ENCODE measurements at places on chromosomes 6 and 20.

DNA sequence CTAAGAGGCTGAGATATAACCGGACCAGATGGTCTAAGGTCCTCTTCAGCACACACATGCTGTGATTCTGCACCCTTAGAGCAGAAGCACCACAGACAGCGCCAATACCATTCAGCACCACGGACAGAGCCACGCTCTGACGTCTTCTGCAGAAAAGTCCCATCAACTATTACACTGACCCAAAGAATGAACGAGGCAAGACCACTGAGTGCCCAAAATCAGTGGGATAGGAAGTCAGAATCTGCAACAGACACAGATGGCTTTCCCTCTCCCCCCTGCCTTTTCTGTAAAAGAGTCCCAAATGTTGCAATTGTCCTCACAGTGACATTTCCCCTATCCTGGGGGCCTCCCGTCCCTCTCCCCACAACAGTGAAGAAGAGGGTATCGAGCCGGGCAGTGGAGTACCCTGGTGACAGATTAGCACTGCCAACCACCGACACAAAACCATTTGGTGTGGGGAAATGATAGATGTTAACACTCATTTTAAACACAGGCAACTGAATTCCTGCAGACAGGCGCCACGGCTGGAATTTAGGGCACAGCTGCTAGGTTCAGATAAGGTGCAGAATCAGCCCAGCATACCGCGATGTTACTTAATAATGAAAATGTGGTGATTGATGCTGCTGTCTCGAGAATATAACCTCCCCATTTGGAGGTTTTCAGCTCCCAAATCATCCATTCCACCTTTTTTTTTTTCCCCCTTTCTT is 66.6 kb upstream of the CTNNBL1 start:
- no peak for DNase-seq

DNA sequence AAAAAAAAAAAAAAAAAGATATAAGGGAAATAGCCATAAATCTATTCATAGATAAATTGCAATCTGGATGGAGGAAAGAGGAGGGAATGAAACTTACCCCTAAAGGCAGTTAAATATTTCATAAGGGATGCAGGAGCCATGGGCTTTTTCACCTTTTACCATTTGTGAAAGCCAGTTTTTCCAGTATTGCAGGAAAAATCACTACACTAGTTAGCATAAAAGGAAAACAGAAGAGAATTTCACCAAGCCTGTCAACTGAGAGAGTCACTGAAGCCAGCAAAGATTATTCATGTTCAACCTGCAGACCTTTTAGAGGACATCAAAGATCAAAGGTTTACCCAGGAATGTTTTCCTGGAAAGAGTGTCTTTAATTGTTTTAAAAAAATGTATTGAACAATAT is 969.7 kb downstream of the KIF16B start:
- no peak for DNase-seq

GRCh38 chr6:156392648-156393047 is 384.5 kb upstream of the ARID1B start:
- DNase-seq: no peak

DNA sequence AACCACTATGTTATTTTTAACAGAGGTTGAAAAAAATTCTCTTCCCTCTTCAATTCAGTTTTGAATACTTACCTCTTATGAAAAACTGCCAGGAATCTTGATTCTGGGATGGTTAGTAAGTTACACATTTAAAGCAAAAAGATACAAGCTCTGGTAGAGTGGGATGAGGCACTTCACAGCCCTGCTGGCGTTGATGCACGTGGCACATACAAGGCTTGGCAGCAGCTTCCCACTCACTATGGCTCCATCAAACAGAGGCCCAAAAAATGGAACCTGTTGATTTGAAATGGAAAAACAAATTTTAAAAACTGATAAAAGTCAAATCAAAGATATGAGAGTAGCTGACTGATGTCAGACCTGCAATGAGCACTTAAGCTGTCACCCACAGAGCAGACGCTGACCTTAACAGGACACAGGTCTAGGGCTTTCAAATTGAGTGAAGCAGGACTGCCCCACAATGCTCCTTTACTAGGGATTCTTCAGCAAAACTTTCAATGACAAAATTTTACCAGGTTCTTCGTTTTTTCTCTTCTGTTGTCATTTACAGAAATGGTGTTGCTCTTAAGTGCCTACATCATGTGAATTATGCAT is 104.9 kb downstream of the INSM1 start:
- no peak for DNase-seq

GRCh38 chr20:16197696-16198095 is 375.6 kb downstream of the KIF16B start:
- DNase-seq: no peak

DNA sequence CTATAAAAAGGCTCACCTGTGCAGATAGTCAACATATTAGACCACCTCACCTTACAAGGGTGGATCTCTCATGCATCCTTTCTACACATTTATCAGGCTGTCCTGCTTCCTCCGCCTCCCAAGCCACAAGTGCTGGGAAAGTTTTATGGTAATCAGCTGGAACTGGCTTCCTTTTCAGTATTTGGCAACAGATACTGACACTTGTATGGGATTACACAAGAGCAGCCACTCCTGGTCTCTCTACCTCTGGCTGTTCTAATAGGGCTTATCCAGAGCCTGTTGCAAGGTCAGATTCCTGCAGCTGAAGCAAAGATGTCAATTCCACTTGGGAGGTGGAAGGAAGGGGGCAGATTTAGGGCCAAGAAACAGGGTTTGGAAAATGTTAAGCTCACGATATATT is 503 bp upstream of the GPLD1 start:
- no peak for DNase-seq

DNA sequence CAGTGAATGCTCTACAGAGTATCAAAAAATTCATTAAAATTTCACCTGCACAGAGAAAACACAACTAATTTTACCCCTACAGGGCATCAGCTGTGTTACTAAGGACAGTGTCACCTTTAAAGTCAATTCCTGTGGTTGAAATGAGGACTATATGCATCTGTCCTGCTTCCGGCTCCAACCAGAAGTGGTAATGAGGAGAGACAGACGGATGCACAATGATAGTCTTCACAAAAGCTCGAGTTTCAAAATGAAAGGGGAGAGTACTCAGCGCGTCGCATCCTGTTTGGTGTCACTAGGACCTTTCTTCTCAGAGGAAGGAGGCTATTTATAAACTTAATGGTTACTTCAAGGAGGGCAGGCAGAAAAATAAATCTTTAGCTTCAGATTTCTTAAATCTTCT is 86.5 kb downstream of the LYRM4 start:
- peak; percentile 96 for DNase-seq

- no peak for DNase-seq
Observed at GRCh38 chr6:33874136-33874760, 70.4 kb upstream of the MLN start.

GRCh38 chr6:44268095-44268628 is 2.1 kb upstream of the TMEM151B start:
- DNase-seq: peak; percentile 54

DNA sequence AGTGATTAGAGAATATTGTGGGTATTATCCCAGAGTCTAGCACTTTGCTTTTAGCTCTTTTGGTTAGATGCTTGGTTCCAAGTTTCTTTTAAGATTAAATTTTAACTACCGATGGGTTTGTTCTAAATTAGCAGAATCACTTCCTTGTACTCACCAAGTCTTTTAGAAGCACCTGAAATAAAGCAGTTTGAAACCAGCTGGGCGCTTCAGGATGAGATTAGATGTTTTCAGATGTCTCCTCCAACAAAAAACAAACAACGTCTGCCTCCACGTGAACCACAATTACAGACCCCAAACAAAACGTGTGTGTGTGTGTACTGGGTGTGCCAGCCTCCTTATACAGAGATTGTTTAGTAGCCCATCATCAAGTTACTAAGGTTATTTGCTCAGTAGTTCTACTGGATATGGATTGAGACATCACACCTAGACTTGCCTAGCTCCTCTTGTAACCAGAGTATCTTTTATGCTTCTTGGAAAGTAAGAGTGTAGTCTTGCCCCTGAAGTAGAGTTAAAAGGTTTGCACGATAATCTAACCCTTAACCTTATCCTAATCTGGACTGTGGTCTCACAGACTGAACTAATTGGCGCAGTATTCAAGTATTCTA is 2.3 kb downstream of the DSTN start:
- peak; percentile 37 for DNase-seq

DNA sequence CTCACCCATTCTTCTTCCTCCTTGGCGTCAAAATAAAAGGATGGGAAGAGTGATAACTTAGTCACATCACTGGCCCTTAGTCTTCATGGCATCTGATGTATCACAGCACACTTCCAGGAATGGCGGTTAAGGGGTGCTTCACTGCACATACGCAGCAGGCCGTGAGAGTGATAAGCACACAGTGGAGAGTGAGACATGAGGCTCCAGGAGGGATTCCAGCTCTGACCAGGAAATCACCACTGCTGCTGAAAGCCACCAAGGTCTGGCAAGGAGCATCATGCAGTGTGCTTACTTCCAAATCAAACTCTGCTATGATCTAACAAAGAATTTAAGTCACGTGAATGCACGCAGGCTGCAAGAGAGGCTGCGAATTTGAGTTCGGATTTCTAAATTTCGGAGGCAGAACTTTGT is 62.4 kb downstream of the ARID1B start:
- DNase-seq: no peak

GRCh38 chr6:24558516-24558915 is 63.7 kb downstream of the ALDH5A1 start:
- no peak for DNase-seq

GRCh38 chr20:13131688-13132087 is 89.4 kb upstream of the ISM1 start:
- DNase-seq: no peak

- no peak for DNase-seq
Observed at GRCh38 chr20:48679599-48679998, 148.2 kb downstream of the PREX1 start.

- DNase-seq: no peak
Observed at GRCh38 chr6:111602481-111603011, 3.1 kb downstream of the TRAF3IP2 start.

DNA sequence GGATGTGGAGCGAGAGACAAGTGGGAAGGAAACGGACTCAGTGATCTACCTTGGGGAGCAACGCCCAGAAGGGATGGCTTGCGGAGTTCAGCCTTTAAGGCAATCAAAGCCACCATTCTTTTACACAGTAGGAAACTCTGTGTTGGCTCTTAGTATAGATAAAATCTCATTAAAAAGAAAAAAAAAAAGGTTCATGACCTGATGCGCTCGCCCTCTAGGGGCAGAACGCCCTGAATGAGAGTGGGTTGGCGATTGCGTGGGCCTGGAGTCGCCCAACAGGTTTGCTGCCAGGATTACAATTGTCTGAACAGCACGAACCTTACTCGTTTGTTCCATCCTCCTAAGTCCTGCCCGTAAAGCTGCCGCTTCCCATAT is 1.2 kb downstream of the TPD52L1 start:
- no peak for DNase-seq

- no peak for DNase-seq
Observed at GRCh38 chr20:22887796-22888195, 147.3 kb upstream of the SSTR4 start.

GRCh38 chr6:15809367-15809766 is 146.5 kb upstream of the DTNBP1 start:
- DNase-seq: no peak

DNA sequence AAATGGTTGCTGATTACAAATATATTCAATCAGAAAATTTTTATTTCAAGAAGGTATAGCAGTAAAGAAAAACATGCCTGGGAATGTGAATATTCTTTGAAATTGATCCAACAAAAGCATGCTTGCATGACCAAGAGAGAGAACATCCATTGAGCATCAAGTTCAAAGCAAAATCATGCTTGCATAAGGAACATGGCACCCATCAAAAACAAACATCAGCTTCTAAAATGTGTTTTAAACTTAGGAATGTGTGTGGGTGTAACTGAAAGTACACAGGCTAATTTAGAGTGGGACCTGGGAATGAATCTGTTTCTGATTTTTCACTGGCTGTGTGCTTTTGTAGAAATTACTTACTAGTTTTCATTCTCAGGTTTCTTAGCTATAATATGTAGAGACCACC is 5.6 kb downstream of the SLC17A5 start:
- DNase-seq: no peak

DNA sequence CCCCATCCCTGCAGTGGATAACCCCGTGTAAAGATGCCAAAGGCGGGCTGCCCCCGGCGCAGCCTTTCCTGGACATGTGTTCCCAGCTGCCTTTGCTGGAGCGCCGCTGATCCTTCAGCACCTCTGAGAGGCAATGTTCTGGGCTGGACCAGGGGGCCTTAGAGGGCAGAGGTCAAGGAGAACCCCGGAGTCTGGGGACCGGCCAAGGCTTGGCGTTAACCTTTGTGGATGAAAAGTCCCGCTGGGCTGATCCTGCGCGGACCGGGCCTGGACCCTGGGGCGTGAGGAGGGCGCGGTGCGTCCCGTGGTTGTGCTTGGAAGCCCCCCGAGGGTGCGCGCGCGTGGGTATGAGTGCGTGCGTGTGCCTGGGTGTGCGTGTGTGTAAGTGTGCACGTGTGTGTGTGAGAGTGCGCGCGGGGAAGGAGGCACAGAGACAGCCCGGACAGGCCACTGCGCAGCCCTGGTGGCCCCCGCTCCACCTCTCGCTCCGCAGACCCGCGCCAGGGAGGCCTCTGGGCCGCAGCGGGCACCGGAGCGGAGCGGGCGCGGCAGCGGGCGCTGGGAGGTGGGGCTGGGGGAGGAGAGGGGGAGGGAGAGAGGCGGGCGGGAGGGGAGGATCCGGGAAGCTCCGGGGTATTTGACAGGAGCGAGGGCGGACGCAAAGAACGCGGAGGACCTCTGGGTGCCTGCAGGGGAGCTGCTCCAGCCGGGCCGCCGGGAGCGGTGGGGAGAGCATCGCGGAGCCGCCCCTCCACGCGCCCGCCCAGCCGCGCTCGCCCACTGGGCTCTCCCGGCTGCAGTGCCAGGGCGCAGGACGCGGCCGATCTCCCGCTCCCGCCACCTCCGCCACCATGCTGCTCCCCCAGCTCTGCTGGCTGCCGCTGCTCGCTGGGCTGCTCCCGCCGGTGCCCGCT is at the start of gene SMOC2:
Gene SMOC2, plus strand, starts transcription at position 665 of the 914 bp plus-strand sequence. Its CDS starts 187 bp downstream, at position 852.
- DNase-seq: peak; percentile 48

DNA sequence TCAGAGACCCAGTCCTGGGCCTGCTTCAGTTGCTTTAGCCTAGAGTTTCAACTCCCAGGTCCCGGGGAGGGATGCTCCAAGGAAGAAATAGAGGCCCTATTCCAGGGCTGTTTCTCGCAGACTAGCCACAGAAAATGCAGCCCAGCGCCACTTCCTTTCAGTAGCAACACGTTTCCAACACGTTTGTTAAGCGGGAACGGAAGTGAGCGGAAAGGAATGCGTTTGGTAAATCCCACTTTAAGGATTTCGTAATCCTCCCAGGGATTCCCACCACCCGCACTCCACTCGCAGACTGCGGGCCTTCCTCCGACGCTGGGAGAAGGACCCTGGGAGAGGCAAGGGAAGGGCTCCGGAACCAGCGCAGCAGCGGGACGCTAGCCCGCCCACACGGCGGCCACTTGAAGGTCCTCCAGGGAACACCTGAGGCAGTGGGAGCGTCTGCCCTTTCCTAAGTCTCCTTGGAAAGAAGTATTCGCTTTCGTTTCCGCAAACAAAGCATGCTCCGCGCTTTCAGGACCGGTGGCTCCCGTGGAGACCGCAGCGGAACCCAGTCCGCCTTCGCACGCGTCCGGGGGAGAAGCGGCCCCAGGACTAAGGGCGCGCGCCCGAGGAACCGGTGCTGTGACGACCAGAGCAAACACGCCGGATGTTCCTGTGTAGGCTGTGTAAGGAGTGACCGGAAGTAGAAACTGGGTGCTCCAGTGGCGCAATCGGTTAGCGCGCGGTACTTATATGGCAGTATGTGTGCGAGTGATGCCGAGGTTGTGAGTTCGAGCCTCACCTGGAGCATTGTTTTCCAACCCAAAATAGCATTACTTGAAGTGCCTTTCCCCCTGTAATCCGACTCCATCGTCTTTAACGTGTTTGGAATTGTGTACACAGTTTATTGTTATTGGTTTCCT is 227.6 kb upstream of the PRSS16 start:
- DNase-seq: peak; percentile 88

GRCh38 chr6:43125555-43125954 is 45.5 kb upstream of the SRF start:
- DNase-seq: no peak

GRCh38 chr6:106090001-106090400 is 3.9 kb downstream of the PRDM1 start:
- no peak for DNase-seq
